ENCODE measurements at places on chromosomes 2 and 18. TPM values are rescaled to one million over a fixed set of nuclear protein-coding genes. Genes with fewer than 3 reads are reported as not detected.

Gene CYP26B1
- total RNA-seq: 8.2 TPM

Gene FAM110C
- total RNA-seq: 13.2 TPM

Gene TTR
- 0.92 TPM for total RNA-seq

Gene PARD6G
- 16.7 TPM for total RNA-seq

Gene RGPD4
- 0.10 TPM for total RNA-seq

Gene CNDP1
- total RNA-seq: 0.15 TPM

Gene REG3A
- not detected for total RNA-seq

Gene MRPS9
- 14.7 TPM for total RNA-seq

Gene FOXD4L1
- 0.15 TPM for total RNA-seq

Gene GPR155
- 3.3 TPM for total RNA-seq

Gene SEPTIN10
- 74.4 TPM for total RNA-seq

Gene UGT1A10
- not detected for total RNA-seq

Gene SF3B1
- total RNA-seq: 318 TPM
